ENCODE measurements at places on chromosomes 12 and 14.

DNA sequence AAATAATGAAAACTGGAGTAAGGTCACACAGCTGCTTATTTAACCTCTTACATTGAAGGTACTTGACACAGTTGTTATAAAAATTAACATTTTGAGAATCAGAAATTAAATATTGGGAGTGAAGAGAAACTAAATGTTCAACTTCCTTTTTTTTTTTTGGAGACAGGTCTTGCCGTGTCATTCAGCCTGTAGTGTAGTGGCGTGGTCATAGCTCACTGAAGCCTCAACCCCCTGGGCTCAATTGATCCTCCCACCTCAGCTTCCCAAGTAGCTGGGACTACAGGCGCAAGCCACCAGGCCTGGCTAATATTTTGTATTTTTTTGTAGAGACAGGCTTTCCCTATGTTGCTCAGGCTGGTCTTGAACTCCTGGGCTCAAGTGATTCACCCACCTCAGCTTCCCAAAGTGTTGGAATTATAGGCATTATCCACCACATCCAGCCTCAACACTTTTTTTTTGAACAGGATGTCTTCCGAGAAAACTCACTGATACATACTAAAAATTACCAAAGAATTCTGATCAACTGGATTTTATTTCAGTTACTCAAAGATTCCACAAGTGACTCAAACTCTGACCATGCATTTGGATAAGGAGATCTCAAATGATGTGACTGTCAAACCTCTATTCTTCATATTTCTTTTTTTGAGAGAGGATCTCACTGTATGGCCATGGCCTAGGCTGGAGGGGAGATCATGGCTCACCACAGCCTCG lies 35.4 kb downstream of the SGPP1 start:
- DNase-seq = no peak

GRCh38 chr12:6535960-6536847 lies 1.9 kb downstream of the GAPDH start:
- DNase-seq = no peak

- no peak for DNase-seq
Measured at GRCh38 chr12:124389725-124390441, 95.0 kb downstream of the RFLNA start.

GRCh38 chr12:99977550-99977949 lies 7.2 kb downstream of the ANKS1B start:
- no peak for DNase-seq

DNA sequence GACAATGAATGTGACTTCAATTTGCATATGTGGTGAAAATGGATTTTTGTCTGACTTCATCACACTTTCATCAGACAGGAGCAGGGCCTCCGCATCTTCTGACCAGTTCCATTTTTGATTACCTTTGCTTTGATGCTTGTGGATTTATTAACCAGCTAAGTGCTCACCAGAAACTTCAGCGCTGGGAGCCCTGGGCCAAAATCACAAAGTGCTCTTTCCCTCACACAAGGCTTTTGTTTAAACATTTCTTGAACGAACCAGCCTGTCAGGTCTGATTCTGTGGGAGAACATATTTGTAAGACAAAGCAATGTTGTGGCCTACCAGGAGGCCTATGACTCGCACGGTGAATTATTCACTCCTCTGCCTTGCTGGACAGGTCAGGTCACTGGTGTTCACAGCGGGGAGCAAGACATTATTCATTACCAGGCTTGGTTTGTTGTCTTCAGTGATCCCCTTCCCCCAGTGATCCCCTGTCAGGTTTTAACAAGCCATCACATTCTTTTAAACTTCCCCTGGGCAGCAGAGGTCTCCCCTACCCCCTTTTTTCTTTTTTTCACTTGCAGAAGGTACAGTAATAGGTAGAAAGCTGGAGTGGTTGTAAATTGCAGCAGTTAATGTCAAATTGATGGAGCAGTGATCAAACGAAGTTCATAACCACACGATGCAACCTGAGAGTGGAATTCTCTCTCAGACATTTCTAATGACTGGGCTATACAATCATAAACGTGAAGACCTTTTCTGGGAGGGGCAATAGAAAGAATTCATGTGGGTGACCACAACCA lies 167.5 kb upstream of the PRICKLE1 start:
- no peak for DNase-seq

GRCh38 chr12:109553906-109554500 lies 19.3 kb downstream of the MMAB start:
- DNase-seq = no peak

- DNase-seq = no peak
Measured at GRCh38 chr14:87994974-87995373, 2.0 kb upstream of the GALC start.

GRCh38 chr12:124420996-124421674 lies 126.2 kb downstream of the RFLNA start:
- no peak for DNase-seq

DNA sequence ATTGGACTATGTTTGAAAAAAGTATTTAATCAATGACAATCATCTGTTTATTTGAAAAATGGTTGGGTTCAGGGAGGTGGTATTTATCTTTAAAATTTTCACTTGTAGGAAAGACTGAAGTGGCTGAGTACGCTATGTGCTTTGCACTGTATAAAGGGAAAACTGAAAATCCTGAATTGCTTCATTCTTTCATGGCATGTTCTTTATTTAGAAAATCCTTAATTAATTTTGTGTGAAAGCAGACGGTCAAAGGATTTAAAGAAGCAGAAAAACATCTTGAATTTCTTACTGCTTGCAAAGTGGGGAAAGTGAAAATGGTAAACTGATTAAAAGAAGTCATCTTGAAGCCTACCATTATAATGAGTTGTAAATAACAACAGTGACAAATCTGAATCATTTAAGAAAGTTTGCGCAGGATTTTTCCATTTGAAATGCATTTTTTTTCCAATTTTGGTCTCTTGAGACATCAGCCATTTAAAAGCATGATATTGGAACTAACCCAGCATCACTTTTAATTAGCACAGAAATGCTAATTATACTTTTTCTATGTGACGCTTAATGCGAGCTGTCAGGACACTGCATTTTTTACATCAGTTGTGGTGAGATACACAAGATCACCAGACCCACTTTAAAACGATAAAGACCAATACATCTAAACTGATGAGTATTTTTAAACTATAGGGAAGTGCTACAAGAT lies 169.0 kb downstream of the NEDD1 start:
- DNase-seq = no peak

DNA sequence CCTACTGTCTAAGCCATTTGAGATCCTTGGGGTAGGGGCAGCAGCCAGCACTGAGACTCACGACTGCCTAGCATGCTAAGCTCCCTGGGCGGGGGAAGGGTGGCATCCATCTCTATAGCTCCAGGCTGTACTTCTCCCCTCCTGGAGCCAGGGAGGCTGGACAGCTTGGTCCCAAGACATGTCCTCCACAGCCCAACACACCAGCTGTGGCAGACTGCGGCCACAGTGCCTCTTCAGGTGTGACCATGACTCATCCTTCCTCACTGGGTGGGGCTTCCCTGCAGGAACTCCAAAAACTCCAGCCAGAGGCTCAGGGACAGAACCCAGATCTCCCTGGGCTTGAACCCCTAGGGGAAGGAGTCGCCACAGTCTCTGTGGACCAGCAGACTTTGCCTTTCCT lies 193.9 kb downstream of the GPHN start:
- no peak for DNase-seq

DNA sequence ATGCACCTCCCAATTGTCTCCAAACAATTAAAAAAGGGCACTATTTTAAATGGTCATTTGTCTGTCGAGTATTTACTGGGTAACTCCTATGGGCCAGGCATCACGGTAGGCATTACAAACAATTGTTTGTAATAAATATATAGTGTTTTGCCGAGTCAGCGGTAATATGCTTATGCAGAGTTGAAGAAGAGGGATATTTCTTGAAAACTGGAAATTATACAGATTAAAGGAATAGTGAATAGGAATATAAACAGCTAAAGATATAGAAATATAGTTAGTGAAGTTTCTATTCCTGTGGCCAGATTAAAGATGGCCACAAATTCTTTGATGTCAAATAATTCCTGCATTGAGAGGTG lies 13.5 kb upstream of the CRADD start:
- DNase-seq = no peak

GRCh38 chr14:60090864-60091519 lies 731 bp upstream of the PCNX4 start:
- no peak for DNase-seq
